NT2/D1 (cell line): ENCODE measurements at places on chromosomes 6 and 20.
A peak's percentile ranks its signal among the peaks of the same experiment; 100 is the strongest.

- no peak for DNase-seq
These were observed 163.1 kb downstream of the IBTK start for GRCh38 chr6:82084324-82084920.

GRCh38 chr6:129638686-129639085 lies 71.3 kb downstream of the ARHGAP18 start:
- no peak for DNase-seq

- DNase-seq = no peak
These were observed 967 bp downstream of the SMPDL3A start for GRCh38 chr6:122790028-122790422.

GRCh38 chr6:53273370-53273769 lies 75.4 kb downstream of the ELOVL5 start:
- DNase-seq = no peak

- DNase-seq = no peak
These were observed 914.1 kb upstream of the GJE1 start for GRCh38 chr6:141218583-141218982.

DNA sequence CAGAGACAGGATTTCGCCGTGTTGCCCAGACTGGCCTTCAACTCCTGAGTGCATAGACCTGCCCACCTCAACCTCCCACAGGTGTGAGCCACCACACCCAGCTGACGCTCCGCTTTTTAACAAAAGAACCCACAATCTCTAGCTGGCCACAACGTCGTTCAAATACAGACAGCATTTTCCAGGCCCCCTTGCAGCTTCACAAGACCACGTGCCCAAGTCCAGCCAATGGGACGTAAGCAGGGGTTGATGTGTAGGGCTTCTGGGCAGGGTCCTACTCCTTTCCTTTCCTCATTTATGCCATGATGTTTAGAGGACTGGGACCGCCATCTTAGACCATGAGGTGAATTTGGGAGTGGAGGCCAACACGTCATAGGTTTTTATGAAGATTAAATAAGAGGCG lies 81.0 kb downstream of the TFAP2C start:
- DNase-seq = no peak

DNA sequence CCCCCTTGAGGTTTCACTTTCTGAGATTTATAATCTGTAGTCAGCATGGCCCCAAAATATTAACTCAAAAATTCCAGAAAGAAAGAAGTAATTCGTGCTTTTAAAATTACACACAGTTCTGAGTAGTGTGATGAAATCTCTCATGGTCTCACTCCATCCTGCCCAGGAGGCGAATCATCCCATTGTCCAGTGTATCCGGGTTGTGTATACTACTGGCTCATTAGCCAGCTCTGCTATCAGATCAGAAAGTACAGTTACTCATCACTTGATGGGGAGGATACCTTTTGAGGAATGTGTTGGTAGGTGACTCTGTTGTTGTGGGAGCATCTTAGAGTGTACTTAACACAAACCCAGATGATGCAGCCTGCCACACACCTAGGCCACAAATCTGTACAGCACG lies 65.2 kb downstream of the CDC5L start:
- DNase-seq = no peak

DNA sequence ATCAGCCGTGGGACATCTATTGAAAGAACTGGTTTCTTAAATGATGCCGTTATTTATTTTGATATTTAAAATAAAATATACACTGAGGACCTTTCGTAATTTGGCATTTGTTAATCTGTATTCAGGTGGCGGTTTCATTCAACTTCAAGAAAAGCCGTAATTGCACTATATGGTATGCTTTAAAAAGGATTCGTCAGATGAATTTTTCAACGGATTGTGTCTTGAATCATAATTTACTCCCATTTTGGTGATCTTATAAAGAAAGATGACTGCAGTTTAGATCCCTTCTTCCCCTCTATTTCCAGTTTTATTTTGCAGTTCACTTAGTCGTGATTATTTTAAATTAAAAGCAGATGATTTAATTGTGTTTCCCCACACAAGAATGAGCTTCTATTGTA lies 761 bp downstream of the KLHL32 start:
- no peak for DNase-seq

DNA sequence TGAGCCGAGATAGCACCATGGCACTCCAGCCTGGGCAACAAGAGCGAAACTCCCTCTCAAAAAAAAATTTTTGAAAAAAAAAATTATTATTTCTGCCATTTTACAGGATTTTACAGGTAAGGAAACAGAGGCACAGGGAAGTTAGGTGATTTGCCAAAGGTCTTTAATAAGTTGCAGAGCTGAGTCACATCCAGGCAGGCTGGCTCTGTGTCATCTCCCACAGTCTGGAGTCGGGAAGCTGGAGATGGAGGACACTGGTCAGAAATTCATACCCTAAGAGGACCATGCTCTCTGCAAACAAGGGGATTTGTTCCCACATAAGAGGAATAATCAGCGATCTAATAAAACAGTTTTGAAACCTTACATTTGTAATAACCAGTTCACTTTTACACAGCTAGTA lies 24.1 kb downstream of the HECA start:
- DNase-seq = no peak

DNA sequence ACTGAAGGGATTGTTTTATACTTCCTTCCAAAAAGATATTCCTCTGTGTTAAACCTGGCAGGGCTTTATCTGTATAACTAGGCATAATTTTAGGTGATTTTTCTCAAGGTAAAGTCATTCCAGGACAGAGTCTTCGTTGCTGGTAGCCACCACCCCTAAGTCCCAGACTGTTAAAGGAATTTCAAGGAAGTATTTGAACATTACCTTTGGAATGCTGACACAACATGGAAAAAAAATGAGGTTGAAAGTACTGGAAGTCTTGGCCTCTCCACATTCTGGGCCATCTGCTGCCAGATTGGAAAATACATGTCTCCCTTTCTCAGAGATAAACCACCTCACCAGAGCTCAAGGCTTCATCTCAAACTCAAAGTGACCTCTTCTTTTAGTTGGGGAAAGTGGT lies 27.0 kb upstream of the ETV7 start:
- DNase-seq = no peak

- no peak for DNase-seq
These were observed 76.5 kb downstream of the LYRM4 start for GRCh38 chr6:5184218-5184617.

- no peak for DNase-seq
These were observed at the start of gene RNF217 for GRCh38 chr6:124961777-124962638. Gene RNF217, plus strand, starts transcription at chr6:124962437. Its CDS starts 108 bp downstream, at chr6:124962545.

GRCh38 chr6:84842525-84843166 lies 78.2 kb upstream of the TBX18 start:
- no peak for DNase-seq

DNA sequence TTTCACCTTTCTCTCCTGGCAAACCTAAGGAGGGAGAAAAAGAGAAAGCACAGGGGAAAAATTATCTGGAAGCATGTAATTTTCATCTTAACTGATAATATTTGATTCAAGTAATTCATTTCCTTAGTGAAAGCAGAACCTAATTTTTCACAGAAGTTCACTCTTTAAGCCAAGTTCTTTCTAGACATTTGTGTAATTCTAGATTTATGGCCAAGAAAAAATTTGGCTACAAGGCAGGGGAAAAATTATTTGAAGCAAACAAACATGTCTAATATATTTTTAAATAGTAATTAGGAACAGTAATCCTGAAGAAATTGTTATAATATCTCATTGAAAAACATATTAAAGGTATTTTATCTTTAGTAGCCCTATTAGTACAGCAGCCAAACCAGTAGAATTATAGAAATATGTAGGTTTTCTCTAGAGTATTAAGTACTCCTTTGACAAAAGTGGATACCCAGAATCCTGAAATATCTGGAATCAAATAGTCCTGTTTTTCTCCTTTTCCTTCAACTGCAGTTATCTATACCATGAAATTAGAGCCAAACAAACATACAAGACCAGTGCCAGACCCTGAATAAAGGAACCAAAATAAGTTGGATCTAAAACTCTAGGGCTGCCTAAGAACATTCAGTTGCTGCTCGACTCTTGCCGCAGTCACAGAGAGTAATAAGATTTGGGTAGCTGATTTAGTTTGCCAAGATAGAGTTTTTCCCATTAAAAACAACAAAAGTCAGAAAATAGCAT lies 116.5 kb downstream of the COL12A1 start:
- DNase-seq = no peak

- no peak for DNase-seq
These were observed 3.1 kb upstream of the HINT3 start for GRCh38 chr6:125953502-125953875.

- DNase-seq = peak; percentile 40
These were observed 232.3 kb upstream of the DTNBP1 start for GRCh38 chr6:15894973-15895725.

DNA sequence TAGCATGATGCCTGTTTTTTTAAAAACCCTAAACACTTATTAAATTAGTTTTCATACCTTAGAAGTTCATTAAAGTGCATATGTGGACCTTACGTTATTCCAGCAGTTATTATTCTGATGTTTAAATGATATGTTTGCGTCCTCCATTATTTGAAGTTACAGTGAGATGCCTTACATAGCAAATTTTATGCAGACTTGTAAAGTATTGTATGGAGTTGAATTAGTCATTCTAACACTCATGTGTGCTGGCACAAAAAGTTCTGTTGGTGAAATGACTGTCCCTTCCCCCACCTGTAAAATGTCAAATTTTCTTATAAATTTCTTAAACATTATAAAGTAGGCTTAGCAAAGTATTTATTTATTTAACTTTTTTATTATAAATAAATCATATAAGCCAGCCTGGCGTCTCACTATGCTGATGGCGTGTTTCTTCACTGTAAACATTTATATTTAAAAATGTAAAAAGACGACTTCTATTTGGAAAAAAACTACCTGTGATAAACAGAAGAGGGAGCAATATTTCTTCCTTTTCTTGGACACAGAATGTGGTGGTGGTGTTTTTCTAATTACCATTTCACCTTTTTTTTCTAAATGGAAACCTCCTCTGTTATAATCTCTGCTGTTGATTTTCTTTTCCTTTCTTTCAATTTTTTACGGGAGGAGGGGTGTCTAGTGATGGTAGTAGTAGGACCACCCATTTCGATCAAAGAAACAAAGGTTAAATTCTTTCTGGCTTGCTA lies 155.4 kb downstream of the RFPL4B start:
- DNase-seq = no peak

DNA sequence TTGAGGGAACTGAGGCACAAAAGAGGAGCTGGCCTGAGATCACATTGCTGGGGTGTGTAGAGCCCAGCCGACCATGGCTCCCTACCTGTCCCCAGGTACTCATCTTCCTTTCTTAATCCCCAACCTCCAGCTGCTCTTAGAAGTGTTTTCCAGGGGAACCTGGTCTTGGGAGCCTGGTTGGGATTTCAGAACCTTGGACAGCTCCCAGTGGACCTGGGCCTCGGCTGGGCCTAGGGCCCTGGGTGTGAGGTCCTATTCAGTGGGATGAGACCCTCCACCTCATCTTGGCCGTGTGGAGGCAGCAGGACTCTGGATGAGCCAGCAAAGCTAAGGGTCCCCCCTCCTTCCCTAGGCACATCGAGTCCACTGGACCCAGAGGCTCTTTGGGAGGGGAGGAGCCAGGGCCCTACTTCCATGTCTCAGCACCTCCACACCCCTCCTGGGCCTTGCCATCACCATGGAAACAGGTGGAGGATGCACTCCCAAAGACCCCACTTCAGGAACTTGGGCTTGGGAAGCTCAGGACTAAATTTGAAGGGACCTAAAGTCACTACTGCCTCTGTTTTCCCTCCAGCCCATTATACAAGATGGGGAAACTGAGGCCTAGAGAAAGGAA lies 38.5 kb downstream of the DLGAP4 start:
- peak; percentile 72 for DNase-seq

- DNase-seq = no peak
These were observed 215.5 kb upstream of the SNX9 start for GRCh38 chr6:157607317-157608109.

- DNase-seq = no peak
These were observed 114.5 kb downstream of the TCP11 start for GRCh38 chr6:35026434-35027222.

- DNase-seq = peak; percentile 87
These were observed 7.9 kb upstream of the BHLHE23 start for GRCh38 chr20:63014710-63015109.

DNA sequence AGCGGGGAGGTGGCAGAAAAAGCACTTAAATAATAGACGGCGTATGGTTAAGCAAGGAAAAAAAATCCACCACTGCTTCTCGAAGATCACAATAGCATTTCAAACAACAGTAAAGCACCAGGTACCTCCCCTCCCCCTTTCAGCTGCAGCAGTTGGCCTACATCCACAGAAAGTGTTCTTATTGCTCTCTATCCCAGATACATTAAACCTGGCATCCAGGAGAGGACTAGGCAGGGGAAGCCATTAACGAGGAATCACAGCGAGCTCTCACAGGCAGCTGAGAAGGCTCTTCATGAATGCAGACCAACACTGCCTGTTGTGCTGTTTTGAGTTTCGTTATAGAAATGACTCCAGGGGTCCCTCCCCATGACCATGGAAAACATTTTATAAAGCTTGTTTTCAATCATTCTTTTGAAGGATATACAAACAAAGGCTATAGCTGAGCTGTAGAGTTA lies 11.8 kb downstream of the FYN start:
- no peak for DNase-seq

- DNase-seq = no peak
These were observed 94.0 kb downstream of the SHLD1 start for GRCh38 chr20:5844063-5844681.

- DNase-seq = no peak
These were observed 167.9 kb downstream of the HAO1 start for GRCh38 chr20:7772371-7772770.

GRCh38 chr6:3517350-3517749 lies 60.5 kb upstream of the SLC22A23 start:
- no peak for DNase-seq

DNA sequence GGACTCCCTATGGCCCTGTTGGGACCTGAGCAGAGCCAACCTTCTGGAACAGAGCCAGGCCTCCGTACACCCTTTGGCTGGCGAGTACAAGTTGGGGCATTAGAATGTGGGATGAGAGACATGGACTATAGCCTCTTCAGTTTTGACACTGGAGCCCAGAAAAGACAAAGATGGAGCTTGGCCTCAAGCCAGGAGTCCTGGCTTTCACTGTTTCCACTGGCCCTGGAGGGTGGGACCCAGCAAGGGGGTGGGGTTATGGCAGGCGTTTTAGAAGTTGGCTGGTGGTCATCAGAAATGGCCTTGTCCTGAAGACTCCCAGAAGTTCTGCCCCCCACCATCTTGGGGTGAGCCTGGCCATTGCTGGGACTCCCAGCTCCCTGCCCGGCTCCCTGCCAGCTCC lies 21.8 kb downstream of the ITPR3 start:
- DNase-seq = no peak

- DNase-seq = no peak
These were observed 339.7 kb downstream of the TBC1D32 start for GRCh38 chr6:120994573-120994967.

DNA sequence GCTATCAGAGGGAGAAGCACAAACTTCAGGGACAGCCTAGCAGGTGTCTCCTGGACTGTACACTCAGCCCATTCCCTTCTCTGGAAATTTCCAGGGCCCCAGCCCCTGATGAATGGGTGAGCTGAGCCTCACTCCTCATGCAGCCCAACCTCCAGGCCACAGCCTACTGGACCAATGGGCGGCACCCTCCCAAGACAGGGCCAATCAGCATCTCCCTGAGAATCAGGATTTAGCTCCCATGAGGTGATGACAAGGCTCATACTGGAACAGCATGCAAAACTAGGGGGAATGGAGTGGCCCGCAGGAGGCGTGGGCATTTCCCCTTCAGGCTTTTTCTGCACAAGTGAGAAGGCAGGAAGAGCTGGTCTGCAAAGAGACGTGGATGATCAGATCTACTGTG lies 29.0 kb downstream of the NFATC2 start:
- DNase-seq = no peak

- no peak for DNase-seq
These were observed 911.6 kb downstream of the TFAP2A start for GRCh38 chr6:9503111-9503761.
